ENCODE measurements at places on chromosomes 11 and 22. TPM values are rescaled to one million over a fixed set of nuclear protein-coding genes. Genes with fewer than 3 reads are reported as not detected.

PHF21B gene
- total RNA-seq = 0.39 TPM

TMEM126B gene
- total RNA-seq = 53.5 TPM

OR51E2 gene
- not detected for total RNA-seq

BTBD18 gene
- total RNA-seq = not detected

CD44 gene
- 33.4 TPM for total RNA-seq

UCP3 gene
- 0.33 TPM for total RNA-seq

HBE1 gene
- 0.39 TPM for total RNA-seq

ANKK1 gene
- 1.6 TPM for total RNA-seq

TRIM22 gene
- 5.9 TPM for total RNA-seq

HBD gene
- total RNA-seq = not detected

RASD2 gene
- not detected for total RNA-seq

KRTAP5-7 gene
- total RNA-seq = not detected

ZMAT5 gene
- 12.1 TPM for total RNA-seq

OR8G1 gene
- total RNA-seq = not detected

C11orf87 gene
- not detected for total RNA-seq

ALDH3B1 gene
- total RNA-seq = 28.6 TPM

MIOX gene
- not detected for total RNA-seq

SCN2B gene
- total RNA-seq = not detected

SLC15A3 gene
- 8.2 TPM for total RNA-seq

KCNJ4 gene
- not detected for total RNA-seq

Data from placental epithelial cell (primary cell).